Activated T-helper 17 cell treated with anti-CD3 and anti-CD28 coated beads, Interleukin-2, amount 50 U/mL, for 72 hours (primary cell): ENCODE measurements at places on chromosomes 2 and 18.

DNA sequence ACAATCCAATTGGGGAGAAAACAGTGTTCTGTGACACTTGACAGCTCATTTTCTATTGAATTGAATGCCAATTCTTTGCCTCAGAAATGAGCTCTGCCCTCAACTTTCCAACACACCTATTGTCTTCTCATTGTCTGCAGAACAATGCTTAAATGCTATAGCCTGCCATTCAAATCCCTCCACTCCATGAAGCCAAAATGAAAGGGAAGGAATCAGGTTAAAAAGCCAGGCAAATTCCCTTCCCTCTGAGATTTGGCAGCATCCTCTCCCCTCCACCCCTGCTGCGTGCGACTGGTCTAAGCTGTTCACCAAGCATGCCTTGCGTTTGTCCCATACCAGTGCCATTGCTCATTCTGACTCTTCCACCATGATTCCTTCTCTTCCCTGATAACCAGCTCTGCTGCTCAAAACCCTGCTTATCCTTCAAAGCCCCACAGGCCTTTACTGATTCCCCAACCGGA is 32.4 kb upstream of the TMEM131 start:
- H3K4me1 ChIP-seq = peaks cover 15% of the 10 kb centered on the region
- H3K36me3 ChIP-seq = no peaks in the 10 kb centered on the region
- H3K27me3 ChIP-seq = peaks cover 13% of the 10 kb centered on the region
- no peak for ATAC-seq

DNA sequence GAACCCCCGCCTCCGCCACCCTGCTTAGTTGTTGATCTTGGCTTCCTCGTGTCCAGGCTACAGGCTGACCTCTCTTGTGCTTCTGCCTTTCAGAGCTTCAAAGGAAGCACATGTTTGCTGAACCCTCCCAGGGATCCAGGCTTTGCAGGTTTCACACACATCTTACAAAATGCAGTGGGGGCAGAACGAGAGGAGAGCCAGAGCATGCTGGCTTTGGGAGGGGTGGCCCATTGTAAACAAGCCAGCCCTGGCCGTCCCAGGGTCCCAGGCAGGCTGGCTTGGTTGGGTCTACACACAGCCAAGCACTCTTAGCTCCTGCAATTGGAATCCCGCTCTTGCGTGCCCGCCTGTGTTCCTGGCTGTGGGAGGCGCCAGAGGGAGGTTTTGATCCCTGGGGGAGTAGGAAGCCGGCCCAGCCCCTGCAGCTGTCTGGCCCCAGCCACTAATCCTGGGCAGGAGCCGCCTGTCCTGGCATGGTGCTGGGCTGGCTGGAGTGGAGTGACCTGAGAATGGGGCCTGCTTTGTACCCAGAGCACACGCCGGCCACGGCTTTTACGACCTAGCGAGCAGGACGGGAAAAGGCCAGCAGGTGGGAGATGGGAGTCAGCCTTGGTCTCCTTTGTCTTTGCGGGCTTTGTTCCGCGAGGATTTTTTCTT is 53.9 kb downstream of the SH3BP4 start:
- H3K36me3 ChIP-seq = no peaks in the 10 kb centered on the region
- H3K27ac ChIP-seq = no peak overlapping the region
- H3K27me3 ChIP-seq = peaks cover 5% of the 10 kb centered on the region

DNA sequence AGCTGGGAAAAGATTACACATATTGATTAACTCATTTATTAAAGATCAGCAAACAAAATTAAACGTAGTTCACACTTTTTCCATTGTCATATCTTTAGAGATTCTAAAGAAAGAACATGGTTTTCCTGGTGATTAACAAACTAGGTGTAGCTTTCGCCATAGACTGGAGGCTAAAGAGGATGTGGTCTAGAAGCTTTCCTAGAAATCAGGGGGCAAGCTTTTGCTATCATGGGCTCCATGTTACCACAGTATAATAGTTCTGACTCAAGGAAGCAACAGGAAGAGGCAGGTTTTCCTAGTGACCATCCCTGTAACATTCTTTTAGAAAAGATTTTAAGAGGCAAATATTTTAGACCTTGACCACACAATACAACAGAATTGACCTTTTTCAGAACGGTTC is 232.7 kb downstream of the METTL4 start:
- H3K27me3 ChIP-seq = peaks cover 25% of the 10 kb centered on the region
- no peaks in the 10 kb centered on the region for H3K4me1 ChIP-seq
- no peak overlapping the region for H3K4me3 ChIP-seq
- no peak overlapping the region for H3K27ac ChIP-seq

- no peak overlapping the region for H3K27ac ChIP-seq
- no peaks in the 10 kb centered on the region for H3K36me3 ChIP-seq
- H3K27me3 ChIP-seq = no peaks in the 10 kb centered on the region
- no peak for ATAC-seq
- H3K4me1 ChIP-seq = no peaks in the 10 kb centered on the region
Observed at GRCh38 chr2:57516698-57517340, 529.8 kb upstream of the VRK2 start.

DNA sequence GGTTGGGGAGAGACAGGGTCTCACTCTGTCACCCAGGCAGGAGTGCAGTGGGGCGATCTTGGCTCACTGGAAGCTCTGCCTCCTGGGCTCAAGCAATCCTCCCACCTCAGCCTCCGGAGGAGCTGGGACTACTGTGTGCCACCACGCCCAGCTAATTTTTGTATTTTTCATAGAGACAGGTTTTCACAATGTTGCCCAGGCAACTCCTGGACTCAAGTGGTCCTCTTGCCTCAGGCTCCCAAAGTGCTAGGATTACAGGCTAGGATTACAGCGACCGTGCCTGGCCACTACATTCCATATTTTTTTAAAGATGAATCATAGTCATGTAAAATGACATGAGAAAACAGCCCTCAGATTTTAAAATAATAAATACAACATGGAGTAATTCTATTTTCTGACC is 32.3 kb downstream of the CWC22 start:
- no peak overlapping the region for H3K27ac ChIP-seq
- peaks cover 91% of the 10 kb centered on the region for H3K36me3 ChIP-seq
- no peak overlapping the region for H3K4me3 ChIP-seq
- H3K27me3 ChIP-seq = no peaks in the 10 kb centered on the region
- H3K4me1 ChIP-seq = no peaks in the 10 kb centered on the region
- ATAC-seq = no peak

DNA sequence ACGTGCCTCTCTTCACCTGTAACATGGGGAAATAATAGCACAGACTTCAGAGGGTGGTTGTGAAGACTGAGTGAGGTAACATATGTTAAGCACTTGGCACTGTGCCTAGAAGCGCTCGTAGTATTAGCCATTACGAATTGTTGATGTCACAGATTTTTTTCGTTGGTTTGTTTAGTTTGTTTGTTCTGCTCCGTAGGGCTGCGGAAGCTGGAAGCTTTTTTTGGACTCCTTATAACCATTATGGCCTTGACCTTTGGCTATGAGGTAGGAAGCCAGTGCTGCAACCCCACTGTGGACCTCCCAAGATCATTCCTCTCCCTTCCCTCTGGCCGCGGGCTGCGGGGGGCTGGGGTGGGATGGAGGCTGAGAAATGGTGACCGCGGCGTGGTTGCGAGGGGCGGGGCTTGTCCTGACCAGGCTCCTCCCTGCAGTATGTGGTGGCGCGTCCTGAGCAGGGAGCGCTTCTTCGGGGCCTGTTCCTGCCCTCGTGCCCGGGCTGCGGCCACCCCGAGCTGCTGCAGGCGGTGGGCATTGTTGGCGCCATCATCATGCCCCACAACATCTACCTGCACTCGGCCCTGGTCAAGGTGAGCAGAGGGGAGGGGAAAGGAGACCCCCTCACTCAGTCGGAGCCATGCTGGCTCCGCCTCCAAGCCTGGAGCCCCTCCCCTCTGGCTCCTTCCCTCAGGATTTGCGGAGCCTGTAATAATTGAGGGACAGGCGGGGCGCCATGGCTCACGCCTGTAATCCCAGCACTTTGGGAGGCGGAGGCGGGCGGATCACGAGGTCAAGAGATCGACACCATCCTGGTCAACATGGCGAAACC is 5.5 kb downstream of the SLC11A1 start:
- H3K4me3 ChIP-seq = no peak overlapping the region
- peaks cover 3% of the 10 kb centered on the region for H3K27me3 ChIP-seq
- no peaks in the 10 kb centered on the region for H3K36me3 ChIP-seq
- H3K4me1 ChIP-seq = peaks cover 3% of the 10 kb centered on the region
